ENCODE measurements at places on chromosomes 4 and X. TPM values are rescaled to one million over a fixed set of nuclear protein-coding genes. Genes with fewer than 3 reads are reported as not detected.

The SSX2 gene
- total RNA-seq: not detected

The GABRE gene
- total RNA-seq: not detected

The FMR1 gene
- 35.7 TPM for total RNA-seq

The FAM114A1 gene
- 1.4 TPM for total RNA-seq

The MND1 gene
- total RNA-seq: 27.9 TPM

The ZNF732 gene
- not detected for total RNA-seq

The TMSB15C gene
- 4.5 TPM for total RNA-seq

The TKTL1 gene
- total RNA-seq: 0.48 TPM

The SLC26A1 gene
- not detected for total RNA-seq

The TSPAN7 gene
- 0.93 TPM for total RNA-seq

- no peak for DNase-seq
Measured at GRCh38 chrX:65811558-65812228, 144.2 kb downstream of the MSN start.

DNA sequence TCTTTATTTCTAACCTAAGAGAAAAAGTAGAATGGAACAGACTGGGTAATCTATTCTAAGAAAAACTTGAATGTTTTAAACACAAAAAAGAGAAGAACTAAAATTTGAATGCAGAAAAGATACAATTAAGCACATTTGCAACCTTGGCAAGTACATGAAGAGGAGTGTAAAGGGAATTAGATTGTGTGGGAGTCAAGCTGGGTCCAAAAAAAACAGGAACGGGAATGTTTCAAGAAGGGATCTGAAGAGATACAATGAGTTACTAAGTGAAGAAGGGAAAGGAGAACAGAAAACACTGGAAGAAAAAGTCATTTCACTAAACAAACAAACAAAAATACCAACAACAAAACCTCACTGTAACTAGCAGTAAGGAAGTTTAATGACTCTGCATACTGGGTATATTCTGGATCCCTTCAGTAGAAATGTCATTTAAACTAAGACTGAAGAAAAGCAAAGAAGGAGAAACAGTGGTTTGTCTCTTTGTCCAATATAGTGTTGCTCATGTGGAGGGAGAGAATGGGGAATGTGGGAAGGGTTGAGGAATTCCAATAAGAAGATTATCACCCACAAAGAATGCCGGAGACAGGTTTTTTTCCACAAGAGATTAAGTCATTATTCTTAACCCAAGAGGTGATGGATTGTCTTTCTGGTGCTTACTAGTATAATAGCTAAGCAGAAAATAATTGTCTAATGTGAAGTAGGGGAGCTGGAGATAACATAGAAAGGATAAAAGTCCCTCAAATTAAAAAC, 50.4 kb upstream of the PTPN13 start:
- DNase-seq: no peak

- no peak for DNase-seq
Measured at GRCh38 chrX:105882581-105883275, 60.4 kb downstream of the NRK start.

- no peak for DNase-seq
Measured at GRCh38 chr4:125732632-125733031, 417.9 kb downstream of the FAT4 start.

- no peak for DNase-seq
Measured at GRCh38 chr4:82787342-82787741, 11.3 kb downstream of the SCD5 start.

- DNase-seq: no peak
Measured at GRCh38 chr4:20359692-20360091, 108.0 kb downstream of the SLIT2 start.

- no peak for DNase-seq
Measured at GRCh38 chr4:136800248-136800647, 732.0 kb downstream of the PCDH18 start.

DNA sequence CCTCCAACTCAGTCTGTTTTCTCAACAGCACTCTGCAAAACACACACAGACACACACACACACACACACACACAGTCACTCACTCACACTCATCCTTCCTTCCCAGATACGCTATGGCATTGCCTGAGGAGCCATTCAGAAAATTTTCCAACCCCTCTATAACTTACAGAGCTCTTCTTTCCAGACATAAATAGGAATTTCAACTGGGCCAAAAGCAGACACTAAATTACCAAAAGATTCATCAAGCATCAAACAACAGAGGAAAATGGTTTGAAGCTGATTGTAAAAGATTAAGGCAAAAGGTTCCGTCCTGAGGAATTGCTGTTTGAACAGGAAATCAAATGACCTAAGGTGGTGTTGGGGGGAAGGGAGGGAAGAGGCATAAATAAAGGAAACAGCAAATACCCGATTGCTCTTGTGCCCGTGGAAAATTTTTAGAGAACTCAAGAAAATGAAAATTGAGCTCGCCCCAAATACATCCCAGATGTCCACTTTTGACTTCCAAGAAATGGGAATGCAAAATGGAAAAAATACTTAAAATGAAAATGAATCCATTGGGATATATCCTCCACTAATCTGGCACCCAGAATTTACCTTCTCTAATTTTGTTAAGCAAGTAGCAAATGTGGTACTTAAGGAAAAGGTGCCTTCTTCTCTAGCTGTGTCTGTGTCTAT, 183.6 kb downstream of the QDPR start:
- DNase-seq: no peak

DNA sequence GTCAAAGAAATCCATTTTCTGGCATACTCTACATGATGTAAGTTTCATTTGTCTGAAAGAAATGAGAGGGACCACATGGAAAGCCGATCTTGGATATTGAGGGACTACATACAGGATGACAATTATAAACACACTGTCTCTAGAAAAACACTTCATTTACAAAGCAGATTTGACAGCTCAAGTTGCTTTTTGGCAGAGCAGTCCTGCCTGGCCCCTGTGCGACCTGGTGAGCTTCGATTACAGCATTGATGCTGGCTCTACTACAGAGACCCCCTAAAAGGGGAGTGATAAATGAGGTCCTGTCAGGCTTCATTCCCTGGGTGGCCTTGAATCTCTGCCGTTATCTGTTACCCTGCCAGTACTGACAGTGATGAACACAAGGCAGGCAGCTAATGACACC, 215.2 kb upstream of the NOCT start:
- DNase-seq: no peak

GRCh38 chr4:57435300-57435699, 325.1 kb upstream of the IGFBP7 start:
- no peak for DNase-seq

- no peak for DNase-seq
Measured at GRCh38 chr4:117626664-117627063, 407.6 kb upstream of the NDST3 start.

DNA sequence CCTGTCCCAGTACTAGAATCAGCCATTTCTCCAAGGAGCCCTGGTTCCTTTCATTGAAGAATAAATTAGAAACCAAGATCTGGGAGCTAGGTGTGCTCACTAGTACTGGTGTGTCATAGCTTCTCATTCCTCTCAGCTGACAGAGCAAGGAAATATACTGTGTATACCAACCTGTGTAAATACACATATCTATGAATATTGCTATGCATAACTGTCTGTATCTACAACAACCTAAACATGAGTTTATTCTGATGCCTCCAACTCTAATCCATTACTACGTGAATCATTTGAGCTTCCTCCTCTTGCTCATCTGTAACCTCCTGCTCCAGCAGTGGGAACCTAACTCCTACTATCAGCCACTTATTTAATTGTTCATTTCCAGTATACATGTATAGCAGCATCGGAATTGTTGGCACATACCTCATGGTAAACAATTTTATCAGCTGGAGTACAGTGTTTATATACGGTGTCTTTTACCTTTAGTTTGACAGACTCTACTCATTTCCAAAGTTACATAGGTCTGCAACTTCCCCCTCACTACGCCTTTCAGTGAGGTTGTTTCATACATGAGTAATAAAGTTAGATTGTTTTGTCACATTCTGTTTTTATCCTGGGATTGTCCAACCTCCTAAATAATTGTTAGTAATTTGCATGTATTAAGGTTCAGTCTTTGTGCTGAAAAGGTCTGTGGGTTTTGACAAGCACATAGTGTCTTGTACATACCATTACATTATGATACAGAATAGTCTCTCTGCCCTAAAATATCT, 7.1 kb upstream of the SCRG1 start:
- DNase-seq: no peak

- no peak for DNase-seq
Measured at GRCh38 chrX:149799095-149799714, 17.5 kb downstream of the MAGEA9 start.

- no peak for DNase-seq
Measured at GRCh38 chr4:21641696-21642095, 306.9 kb downstream of the KCNIP4 start.

- DNase-seq: no peak
Measured at GRCh38 chrX:41858161-41858775, 65.1 kb downstream of the CASK start.

- no peak for DNase-seq
Measured at GRCh38 chr4:189613207-189613606, 327.5 kb upstream of the FRG1 start.

GRCh38 chr4:1351854-1352566, 5.0 kb downstream of the UVSSA start:
- DNase-seq: peak; percentile 91

GRCh38 chr4:73340917-73341316, 63.2 kb upstream of the ALB start:
- DNase-seq: no peak

GRCh38 chrX:44068043-44068442, 94.9 kb upstream of the NDP start:
- DNase-seq: no peak

DNA sequence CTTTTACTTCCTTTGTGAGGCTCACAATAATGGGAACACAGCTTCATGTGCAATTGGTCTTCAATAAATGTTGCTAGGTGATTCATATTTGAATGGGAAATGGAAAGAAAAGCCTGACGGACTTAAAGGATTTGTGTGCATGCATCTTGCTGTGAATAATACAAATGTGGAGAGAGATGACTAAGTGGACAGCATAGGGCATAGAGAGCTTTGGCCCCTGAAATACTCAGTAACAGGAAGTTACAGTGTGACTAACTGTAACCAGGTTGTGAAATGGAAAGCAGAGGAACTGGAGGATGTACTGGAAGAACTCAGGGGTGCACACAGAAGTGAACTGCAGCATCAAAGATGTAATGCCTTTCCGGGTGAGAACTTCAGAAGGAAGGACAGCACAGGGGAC, 206.7 kb downstream of the MGST2 start:
- DNase-seq: no peak

GRCh38 chrX:45198301-45198700, 2.4 kb downstream of the DIPK2B start:
- no peak for DNase-seq

DNA sequence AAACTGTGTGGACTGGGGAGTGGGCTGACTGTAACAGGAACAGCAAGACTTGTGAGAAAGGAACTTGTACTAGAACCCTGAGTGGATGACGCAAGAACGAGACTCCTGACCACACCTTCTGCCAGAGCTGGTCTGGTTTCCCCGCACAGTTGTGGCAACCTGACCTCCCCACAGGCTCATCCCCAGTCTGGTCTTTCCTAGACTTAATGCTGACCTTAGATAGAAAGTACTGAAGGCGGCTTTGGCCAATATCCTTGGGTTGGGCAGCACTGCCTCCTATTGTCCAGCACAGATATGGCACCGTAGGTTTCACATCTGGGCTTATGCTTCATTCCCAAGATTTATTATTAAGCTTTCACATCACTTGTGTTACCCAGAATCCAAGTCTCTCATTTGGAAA, 137.8 kb upstream of the FRG1 start:
- DNase-seq: no peak
